Endodermal cell (in vitro differentiated cells): ENCODE measurements at places on chromosomes 11 and 22. TPM values are rescaled to one million over a fixed set of nuclear protein-coding genes. Genes with fewer than 3 reads are reported as not detected.
A peak's percentile ranks its signal among the peaks of the same experiment; 100 is the strongest.

Gene KCNJ5
- 0.60 to 1.9 TPM (median 0.76 TPM) in 3 replicates for total RNA-seq

- no peak for DNase-seq
These were observed 903.7 kb downstream of the BRD1 start for GRCh38 chr22:48923996-48924395.

DNA sequence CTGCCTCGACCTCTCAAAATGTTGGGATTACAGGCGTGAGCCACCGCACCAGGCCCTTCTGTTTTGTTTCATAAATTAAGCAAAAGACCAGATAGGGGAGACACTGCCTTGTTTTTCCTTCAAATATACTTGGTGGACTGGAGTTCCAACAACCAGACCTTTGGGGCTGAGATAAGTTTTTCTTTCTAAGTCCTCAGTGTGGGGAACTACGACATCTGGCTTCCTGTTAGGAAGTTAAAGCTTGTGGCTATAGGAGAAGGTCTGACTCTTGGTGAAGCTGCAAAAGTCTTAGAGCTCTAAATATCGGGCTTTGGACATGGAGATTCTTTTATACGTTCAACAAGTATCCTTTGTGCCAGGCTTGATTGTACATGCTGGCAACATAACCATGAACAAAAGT, 64.1 kb upstream of the EED start:
- no peak for DNase-seq

DNA sequence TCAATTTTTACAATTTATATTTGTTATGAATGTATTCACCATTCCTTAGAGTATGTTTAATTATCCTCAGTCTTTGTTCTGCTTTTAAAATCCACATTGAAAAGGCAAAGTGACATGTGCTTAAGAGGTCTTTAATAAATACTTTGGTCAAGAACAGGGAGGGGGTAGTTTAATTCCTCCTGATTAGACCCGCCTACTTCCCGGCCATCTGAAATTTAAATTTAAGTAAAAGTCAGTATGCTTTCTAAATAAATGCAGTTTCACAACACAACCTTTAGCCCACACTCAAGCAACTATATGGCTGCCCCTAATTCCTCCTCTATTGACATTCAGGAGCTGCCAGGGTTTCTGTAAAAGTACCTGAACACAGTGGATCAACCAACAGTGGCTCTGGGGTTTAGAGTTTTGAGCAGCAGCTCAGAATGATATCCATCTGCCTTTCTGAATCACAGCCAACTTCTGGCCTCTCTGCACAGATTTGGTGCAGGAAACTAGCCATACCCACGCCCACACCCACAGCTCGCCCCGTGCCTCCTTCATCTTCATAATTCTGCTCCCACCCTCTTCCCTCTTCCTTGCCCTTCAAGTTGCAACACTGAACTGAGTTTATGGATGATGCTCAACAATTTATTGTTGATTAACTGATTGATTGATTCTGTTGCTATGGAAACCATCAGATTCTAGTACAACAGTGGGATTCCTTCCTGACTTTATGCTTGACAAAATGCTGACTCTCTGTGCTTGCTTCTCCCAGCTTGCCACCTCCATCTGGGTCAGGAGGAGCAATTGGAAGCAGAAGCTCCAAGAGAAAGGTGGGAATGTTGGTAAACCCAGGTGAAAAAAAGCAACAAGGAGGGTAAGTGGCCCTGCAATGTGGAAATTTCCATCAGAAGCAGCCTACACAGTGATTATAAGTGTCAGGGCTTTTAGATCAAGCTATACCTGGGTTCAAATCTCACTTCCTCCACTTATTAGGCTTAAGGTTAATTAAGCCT, 70.8 kb downstream of the PANX1 start:
- DNase-seq: no peak

DNA sequence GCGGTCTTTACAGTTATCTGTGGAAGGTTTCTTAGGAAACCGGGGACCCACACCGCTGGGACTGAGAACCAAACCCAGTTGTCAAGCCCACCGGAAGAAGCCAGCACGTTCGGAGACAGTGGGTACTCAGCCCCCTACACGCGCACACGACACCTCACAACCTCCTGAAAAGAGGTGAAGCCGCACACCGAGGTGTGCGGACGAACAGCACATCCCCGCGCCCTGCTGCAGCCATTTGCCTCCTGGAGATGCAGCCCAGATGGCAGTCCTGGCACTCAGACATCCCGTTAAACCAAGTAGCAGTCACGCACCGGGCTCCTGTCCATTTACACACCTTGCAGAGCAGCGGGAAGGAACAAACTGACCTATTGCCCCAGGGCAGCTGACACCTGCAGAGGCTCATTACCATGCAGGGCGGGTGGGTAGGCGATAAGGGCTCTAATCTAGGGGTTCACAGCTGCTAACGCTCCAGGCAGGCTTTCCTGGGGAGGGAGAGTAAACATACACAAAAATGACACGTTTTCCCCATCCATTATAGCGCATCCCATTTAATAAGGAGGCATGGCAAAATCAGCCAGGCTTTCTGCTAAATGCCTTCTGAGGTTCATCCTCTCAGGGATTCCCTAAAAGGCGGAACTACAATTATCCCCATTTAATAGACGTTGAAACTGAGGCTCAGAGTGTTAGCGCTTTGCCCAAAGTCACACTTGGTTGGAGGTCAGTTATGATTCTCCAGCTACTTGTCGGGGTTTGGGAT, 864 bp upstream of the EHBP1L1 start:
- DNase-seq: peak; percentile 70

Gene SMIM38
- total RNA-seq: 0.11 and 0.20 TPM in 2 replicates

Gene TRIM66
- total RNA-seq: 4.3 to 5.0 TPM (median 4.9 TPM) in 3 replicates

- peak; percentile 68 for DNase-seq
These were observed 251 bp downstream of the SHISA8 start for GRCh38 chr22:41914611-41915034.

- no peak for DNase-seq
These were observed 61.5 kb downstream of the NUP98 start for GRCh38 chr11:3735827-3736226.

- DNase-seq: no peak
These were observed 29.5 kb downstream of the SLC22A12 start for GRCh38 chr11:64620381-64620971.

DNA sequence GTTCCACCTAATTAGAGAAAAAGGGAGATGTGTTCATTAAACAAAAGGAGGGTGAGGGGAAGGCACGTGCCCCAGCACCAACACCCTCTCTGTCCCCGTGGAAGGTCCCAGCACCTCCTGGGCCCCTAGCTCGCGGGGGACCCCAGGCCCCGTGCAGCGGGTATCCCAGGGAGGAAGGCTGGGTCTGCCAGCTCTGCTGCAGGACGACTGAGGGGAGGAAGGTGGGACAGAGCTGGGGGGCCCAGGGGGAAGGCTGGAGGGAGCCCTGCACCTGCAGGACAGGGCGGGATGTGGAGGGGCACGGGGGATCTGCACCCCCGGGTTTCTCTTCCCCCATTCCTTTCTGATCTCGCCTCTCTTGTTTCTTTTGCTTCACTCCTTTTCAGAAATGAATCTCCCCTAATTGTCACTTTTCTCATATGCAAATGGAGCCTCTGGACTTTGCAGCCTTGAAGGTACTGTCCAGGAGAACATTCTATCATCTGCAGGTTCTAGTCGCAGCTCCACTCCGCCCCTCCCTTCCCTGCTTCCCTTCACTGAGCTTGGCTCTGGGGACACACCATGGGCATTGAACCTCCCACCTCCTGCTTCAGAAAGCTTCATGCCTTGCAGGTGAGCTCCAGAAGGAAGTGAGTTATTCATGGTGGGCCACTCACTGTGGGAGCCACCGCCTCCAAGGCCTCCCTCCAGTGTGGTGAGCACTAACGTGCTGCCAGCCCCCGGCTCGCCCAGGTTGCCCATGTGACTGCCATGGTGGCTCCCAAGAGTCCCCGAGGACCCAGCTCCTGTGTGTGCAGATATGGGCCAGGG, 111.0 kb downstream of the ST3GAL4 start:
- no peak for DNase-seq

GRCh38 chr11:46686886-46687795, 13.3 kb downstream of the ARHGAP1 start:
- DNase-seq: no peak

Gene RAB38
- 12.3 and 13.3 TPM in 2 replicates for total RNA-seq

Gene SMC1B
- not detected in 2 replicates for total RNA-seq

DNA sequence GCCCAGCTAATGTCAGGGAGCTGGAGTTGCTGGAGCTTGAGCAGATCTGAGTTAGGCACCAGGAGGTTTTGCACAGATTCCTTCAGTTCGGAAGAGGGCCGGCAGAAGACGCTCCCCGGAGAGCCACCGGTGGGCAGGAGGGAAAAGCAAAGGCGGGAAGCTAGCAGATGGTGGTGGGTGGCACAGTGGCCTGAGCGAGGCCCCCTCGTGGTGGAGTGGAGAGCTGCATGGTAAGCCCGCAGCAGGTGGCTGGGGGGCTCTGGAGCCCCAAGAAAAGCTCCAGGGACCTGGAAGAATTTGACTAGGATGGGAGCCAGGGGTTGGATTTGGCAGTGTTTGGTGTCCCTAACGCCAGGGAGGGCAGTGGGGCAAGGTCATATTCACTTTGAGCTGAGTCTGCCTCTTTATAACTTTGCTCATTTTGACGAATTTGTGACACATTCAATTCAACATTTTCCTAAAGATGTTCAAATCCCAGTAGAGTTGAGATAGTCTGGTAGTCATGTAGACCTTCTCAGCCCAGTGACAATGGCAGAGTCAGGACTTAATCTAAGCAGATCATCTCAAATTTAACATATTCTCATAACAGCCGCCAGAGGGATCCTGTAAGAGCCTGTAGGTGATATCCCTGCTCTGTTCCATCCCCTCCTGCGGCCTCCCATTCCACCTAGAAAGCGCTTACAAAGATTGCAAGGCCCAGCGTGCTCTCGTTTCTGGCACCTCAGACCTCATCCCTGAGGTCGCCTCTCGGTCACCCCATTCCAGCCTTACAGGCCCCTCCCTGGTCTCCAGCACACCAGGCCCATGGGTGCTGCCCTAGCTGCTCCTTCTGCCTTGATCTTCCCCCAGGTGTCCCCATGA, 57.9 kb downstream of the TRIM29 start:
- DNase-seq: peak; percentile 76

- DNase-seq: no peak
These were observed 3.1 kb downstream of the SELENOH start for GRCh38 chr11:57744357-57744756.

GRCh38 chr11:12677131-12677530, 2.9 kb downstream of the TEAD1 start:
- DNase-seq: peak; percentile 54
